ENCODE measurements at places on chromosomes 6 and 20.

DNA sequence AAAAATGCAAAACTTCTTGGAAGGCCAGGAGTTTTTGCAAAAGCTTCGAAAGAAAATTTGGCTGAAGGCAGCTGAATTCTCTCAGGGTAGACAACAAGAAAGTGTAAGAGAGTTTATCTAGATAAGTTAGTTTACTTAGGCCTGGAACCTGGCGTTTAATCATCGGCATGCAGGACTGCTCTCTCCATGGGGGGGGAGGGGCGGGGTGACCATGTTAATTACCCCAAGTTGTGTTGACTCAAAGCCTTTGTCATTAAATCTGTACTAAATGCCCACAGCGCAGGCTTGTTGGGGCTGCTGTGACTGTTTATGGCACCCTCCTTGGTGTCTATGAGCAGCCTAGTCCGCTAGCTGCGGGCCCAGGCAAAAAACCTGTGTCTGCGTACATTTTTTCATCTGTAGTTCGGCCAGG, 20.1 kb upstream of the ZNF451 start:
- no peak for DNase-seq

GRCh38 chr20:21125072-21125848, 622 bp upstream of the KIZ start:
- DNase-seq: peak; percentile 51

DNA sequence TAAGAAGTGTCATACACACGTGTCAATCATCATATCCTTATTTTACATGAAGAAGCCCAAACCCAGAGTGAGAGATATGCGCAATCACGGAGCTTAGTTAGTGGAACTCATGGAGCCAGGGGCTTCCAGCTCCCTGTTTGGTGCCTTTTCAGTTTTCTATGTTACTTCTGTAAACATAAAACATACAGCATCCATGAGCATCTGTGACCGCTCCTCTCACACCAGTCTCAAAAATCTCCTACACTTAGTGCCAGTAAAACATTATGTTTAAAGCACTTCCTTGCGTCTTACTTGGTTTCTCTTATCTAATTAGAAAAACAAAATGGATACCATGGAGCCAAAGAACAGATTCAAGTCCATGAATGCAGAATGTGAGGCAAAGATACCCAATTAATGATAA, 240.4 kb downstream of the SLC35F1 start:
- no peak for DNase-seq

DNA sequence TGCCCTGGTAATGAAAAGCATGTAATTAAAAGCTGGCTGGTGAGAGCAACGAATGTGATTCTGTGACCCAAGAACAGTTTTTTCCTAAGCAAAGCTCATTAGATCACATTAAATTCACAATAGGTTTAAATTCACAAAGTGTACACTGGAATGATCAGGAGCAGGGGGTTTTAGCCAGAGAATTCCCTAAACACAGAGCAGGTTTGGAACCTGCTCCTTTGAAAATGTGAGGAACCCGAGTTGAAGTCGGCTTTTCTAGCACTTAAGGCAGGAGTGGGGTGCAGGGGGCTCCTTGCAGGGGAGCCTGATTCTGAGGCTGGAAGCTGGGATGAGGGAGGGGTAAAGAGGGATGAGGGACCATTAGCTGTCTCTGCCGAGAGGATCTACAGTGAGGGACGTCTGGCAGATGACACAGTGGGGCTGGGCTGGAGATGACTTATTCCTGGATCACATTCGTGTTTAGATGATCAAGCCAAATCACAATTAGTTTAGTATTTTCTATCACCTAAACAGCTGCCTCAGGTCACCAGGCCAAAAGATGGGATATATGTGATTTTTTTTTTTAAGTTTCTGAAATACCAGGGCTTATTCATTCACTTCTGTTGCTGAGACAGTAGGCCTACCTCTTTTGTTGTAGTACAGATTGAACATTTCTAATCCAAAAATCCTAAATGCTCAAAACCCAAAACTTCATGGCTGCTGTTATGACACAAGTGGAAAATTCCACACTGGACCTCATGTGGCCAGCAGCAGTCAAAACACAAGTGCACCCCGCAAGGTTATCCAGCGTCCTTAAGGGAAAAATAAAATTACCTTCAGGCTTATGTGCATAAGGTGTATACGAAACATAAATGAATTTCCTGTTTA, 93.1 kb upstream of the HIVEP1 start:
- DNase-seq: no peak

GRCh38 chr6:593139-593906, 63.6 kb downstream of the HUS1B start:
- DNase-seq: peak; percentile 61

Measured in fibroblast of skin of scalp (primary cell).